Stimulated activated CD4-positive, alpha-beta T cell treated with anti-CD3 and anti-CD28 coated beads, Interleukin-1b, Interleukin-23, amount 100 ng/mL, for 1 hour (primary cell): ENCODE measurements at places on chromosomes 1 and 21.

DNA sequence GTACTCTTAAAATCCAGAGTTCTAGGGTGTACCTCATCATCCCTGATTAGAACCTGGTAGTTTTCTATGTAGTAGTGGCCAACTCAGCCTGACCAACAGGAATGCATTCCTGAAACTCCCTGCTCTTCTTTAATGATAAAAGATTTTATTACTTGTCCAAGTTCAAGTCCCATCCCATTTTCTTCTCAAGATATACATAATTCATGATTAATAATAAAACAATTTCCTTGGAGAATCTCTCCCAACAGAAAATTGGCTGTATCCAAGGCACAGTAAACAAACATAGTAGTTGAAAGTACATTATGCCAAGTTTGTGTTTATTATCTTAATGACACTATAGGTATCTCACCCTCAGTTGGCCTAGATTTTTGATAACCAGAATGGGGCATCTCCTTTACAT is 714.1 kb upstream of the ADAMTS5 start:
- no peak for DNase-seq

- no peak for DNase-seq
Observed at GRCh38 chr1:182406012-182406411, 5.5 kb upstream of the TEDDM1 start.

DNA sequence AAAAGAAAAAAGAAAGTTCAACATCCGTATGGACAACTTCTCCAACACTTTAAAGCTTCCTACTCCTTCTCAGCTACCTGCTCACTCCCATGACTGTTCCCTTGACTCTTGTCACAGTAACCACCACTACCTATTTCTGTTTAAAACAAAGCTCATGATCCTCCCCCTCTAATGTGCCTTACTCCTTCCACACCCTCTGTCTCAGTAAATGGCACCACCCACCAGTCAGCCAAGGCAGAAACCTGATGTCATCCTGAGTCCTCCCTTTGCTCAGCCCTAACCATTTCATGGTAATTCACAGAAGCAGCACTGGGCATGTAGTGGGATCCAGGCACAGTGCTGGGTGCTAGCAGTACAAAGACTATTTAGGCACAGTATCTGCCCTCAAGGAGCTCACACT is 63.0 kb upstream of the PPM1J start:
- no peak for DNase-seq

GRCh38 chr1:166870584-166870983 is 5.5 kb downstream of the TADA1 start:
- DNase-seq = no peak

GRCh38 chr21:38680401-38680800 is 125.3 kb upstream of the ETS2 start:
- DNase-seq = no peak

DNA sequence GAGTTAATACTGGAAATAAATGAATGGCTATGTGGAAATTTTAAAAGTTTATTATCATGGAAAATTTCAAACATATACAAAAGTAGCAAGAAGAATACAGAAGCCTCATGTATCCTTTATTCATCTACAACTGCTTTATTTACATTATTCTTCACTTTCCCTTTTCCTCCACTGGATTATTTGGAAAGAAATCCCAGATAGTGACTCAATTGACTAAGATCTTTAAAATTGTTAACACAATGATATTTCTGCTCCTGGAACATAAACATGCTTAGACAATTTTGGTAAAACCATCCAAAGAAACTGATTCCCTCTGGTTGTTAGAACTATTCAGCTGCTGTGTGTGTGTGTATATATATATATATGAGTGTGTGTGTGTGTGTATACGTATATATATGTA is 116.2 kb downstream of the TGFB2 start:
- DNase-seq = no peak

GRCh38 chr1:52348704-52349300 is 17.2 kb downstream of the CC2D1B start:
- no peak for DNase-seq

DNA sequence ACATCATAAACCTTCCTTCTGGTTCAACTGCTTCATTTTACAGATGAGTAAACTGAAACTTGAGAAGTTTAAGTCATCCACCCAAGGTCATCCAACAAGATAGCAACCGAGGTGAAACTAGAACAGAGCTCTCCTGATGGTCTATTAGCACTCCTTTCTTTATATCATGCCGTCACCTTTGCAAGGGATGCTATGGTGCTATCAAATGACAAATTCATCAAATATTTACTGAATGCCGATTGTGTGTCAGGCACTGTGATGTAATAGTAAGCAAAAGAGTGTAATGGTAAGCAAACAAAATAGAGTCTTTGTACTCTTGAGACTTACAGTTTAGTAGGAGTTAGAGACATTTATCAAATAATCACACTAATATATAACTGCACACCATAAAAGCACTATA is 14.0 kb upstream of the SGIP1 start:
- no peak for DNase-seq

- no peak for DNase-seq
Observed at GRCh38 chr1:228884196-228884595, 148.9 kb downstream of the RHOU start.

GRCh38 chr1:165444897-165445370 is at the start of gene RXRG:
Gene RXRG (minus strand): TSS chr1:165445126. CDS start chr1:165444893, 233 bp downstream.
- peak; percentile 4 for DNase-seq

GRCh38 chr1:17725084-17725719 is 29.9 kb upstream of the ACTL8 start:
- no peak for DNase-seq

DNA sequence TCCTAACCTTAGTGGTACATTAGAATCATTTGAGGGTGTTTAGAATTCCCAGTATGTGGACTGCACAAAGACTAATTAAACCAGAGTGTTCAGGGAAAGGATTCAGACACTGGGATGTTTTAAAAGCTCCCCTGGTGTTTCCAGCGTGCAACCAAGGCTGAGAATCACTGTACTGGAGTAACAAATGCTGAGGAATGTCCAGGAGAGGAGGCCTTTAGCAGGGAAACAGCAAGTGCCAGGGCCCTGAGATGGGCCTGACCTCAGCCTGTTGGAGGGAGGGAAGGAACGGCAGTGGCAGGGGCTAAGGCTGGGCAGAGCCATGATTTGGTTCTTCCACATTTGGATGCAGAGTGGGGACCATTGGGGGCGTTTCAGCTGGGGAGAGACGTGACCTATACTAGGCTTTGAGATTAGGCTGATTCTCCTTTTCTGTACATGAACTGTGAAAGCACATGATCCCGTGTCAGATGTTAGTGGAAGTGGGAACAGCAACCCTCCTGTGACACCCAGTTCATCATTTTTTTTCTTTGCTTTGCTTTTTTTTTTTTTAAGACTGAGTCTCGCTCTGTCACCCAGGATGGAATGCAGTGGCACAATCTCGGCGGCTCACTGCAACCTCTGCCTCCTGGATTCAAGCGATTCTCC is 49.3 kb downstream of the KANK4 start:
- DNase-seq = no peak

DNA sequence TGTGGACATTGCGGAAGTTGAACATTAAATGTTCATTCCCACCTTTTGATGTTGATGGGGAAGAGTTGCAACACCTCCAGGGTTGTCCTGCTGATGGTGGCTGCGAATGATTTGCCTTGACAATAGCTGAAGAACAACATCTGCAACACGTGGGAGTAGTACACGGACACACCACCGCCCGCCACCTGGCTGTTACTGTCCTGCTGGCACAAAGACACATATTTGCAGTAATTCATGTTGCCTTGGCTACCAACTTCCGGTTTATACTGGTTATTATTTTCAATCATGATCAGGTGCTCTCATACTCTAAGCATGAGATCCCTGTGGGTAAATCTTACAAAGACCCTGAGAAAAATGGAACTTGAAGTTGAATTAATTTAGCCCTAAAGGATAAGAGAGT is 55.2 kb downstream of the UBR4 start:
- DNase-seq = no peak

- DNase-seq = no peak
Observed at GRCh38 chr1:31798086-31798432, 17.8 kb downstream of the SPOCD1 start.

GRCh38 chr1:99546432-99547416 is 99.2 kb upstream of the PALMD start:
- no peak for DNase-seq
